ENCODE measurements at places on chromosomes 11 and 22.
A peak's percentile ranks its signal among the peaks of the same experiment; 100 is the strongest.

GRCh38 chr11:10550503-10551289, 9.7 kb upstream of the RNF141 start:
- DNase-seq, result no peak

GRCh38 chr11:3009481-3009880, 17.4 kb upstream of the NAP1L4 start:
- no peak for DNase-seq

- DNase-seq, result peak; percentile 60
Measured at GRCh38 chr22:35589071-35589755, 27.9 kb downstream of the MB start.

DNA sequence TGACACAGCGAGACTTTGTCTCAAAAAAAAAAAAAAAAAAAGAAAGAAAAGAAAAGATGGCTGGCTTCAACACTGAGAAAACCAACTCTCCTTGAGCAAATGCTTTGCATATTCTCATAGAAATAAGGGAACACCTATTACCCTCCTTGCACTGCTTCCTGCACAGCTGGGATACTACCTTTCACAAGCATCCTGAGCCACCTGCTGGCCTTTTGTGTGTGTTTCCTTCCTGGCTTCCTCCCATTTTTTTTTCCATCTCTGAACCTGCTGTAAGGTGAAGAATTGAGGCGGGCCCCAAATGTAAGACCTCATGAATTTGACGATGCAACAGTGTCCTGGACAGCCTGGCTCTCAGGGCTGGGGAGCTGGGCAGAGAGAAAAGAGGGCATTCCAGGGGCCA, 1.9 kb upstream of the RFPL3 start:
- peak; percentile 26 for DNase-seq

GRCh38 chr11:124081483-124081882, 33.8 kb upstream of the VWA5A start:
- DNase-seq, result no peak

DNA sequence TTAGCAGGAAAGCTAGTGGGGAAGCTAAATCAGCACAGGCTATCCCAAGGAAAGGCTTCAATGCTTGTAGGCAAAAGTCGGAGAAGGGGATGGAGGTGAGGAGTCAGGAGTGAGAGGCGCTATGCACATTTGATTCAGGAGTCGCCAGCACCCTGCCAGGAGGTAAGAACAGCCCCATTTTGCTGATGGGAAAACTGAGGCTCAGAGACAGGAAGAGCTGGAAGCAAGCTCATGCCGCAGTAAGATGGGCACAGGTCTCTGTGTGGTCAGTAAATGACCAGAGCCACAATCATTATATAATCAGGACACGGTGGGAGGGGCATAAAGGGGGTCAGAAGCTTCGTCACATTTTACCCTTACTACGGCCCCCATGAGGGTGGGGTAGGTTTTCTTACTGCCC, 504.4 kb downstream of the MN1 start:
- no peak for DNase-seq

DNA sequence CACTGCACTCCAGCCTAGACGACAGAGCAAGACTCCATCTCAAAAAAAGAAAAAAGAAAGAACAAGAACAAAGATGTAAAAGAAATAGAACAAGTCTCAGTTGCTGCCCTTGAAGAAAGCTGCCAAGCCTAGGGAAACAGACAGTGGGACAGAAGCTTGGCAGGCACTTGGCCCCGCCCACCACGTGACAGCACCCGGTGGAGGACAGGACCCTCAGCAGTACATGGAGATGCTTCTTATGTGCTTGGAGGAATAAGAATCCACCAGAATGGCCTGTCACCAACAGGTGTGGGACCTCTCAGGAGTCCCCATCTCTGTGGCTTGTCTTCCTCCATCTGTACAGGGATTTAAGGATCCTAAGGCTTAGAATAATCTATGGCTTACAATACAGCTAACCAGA, 7.6 kb upstream of the TMPRSS6 start:
- no peak for DNase-seq

DNA sequence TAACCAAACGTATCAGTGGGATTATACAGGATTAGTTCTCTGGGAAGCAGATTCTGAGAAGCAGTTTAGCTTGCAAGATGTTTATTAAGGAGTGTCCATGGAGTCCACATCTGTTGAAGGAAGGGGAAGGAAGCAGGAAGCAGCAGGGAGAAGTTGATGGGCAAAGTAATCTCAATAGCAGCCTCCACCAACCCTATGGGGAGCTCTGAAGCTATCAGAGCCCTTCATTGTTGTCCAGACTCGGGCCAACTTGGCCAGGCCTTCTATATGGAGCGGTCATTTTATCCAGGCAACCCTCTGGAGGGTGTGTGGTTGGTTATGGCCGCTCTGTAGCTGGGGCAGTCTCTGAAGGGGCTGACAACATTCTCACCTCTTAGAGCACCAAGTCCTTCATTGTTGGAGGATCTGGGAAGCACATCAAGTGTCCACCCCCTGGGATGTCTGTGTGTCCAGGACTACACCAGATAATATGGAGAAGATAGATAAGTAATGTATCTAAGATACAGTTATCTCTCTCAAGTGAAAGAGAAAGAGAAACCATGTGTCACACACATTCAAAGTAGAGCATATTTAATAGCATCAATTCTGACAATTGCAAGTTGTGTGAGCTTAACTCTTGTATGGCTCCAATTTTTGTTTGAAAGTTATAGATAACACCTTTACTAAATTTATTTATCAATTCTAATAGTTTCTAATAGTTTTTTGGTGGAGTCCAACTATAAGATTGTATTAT, 101.7 kb upstream of the TRIM77 start:
- no peak for DNase-seq

GRCh38 chr11:74102321-74102720, 68.5 kb downstream of the C2CD3 start:
- DNase-seq, result no peak

DNA sequence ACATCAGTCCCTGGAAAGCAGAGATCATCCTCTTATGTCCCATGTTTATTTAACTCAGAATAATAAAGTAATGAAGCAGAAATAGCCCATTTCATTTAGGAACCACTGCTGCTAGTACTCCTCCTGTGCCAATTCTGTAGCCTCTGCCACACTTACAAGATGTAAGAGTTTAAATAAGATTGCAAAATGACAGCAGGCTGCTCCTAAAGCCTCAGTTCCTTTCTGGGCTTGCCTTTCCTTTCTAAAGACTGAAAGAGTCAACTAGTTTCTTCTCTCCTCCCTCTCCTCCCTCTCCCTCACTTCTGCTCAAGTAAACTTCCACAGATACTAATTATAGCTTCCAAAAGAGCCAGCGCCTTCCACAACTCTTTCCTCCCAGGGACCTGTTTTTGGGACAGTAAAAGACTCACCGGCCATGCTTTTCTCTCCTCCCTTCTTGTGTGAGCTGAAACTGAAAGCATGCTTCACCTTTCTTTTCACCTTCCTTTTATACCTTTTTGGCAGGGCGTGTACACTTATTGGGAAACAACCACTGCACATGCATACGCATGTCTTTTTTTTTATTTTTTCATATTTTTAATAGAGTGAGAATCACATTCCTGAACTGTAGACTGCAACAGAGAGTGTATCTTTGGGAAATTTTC, 26.1 kb upstream of the CARD16 start:
- DNase-seq, result no peak

- no peak for DNase-seq
Measured at GRCh38 chr11:33064033-33064825, 24.9 kb downstream of the TCP11L1 start.
